ENCODE measurements at places on chromosomes 7 and 10.
A peak's percentile ranks its signal among the peaks of the same experiment; 100 is the strongest.

- H3K36me3 ChIP-seq, result no peaks in the 10 kb centered on the region
- H3K27me3 ChIP-seq, result no peaks in the 10 kb centered on the region
- no peak overlapping the region for H3K27ac ChIP-seq
- DNase-seq, result no peak
These were observed 128.6 kb upstream of the SVIL start for GRCh38 chr10:29763396-29763795.

GRCh38 chr10:97333351-97333600 is 1.3 kb downstream of the FRAT2 start:
- no peak for DNase-seq
- peaks cover 68% of the 10 kb centered on the region for H3K4me1 ChIP-seq
- peak overlapping the region; percentile 90 for H3K4me3 ChIP-seq
- H3K27me3 ChIP-seq, result no peaks in the 10 kb centered on the region
- peaks cover 15% of the 10 kb centered on the region for H3K36me3 ChIP-seq

- H3K36me3 ChIP-seq, result peaks cover 56% of the 10 kb centered on the region
- no peak for DNase-seq
- H3K27me3 ChIP-seq, result no peaks in the 10 kb centered on the region
- peaks cover 2% of the 10 kb centered on the region for H3K4me1 ChIP-seq
- no peak overlapping the region for H3K27ac ChIP-seq
These were observed 70.4 kb downstream of the RALA start for GRCh38 chr7:39693812-39694211.

GRCh38 chr7:55252386-55252785 is 112.8 kb upstream of the LANCL2 start:
- DNase-seq, result no peak
- H3K27ac ChIP-seq, result no peak overlapping the region
- peaks cover 6% of the 10 kb centered on the region for H3K27me3 ChIP-seq
- H3K4me3 ChIP-seq, result no peak overlapping the region
- no peaks in the 10 kb centered on the region for H3K36me3 ChIP-seq

GRCh38 chr10:86815035-86815617 is 58.7 kb downstream of the BMPR1A start:
- H3K4me1 ChIP-seq, result peaks cover 14% of the 10 kb centered on the region
- H3K27me3 ChIP-seq, result no peaks in the 10 kb centered on the region
- no peak overlapping the region for H3K4me3 ChIP-seq
- DNase-seq, result no peak
- H3K36me3 ChIP-seq, result no peaks in the 10 kb centered on the region

- no peak overlapping the region for H3K4me3 ChIP-seq
- no peaks in the 10 kb centered on the region for H3K4me1 ChIP-seq
- peaks cover 3% of the 10 kb centered on the region for H3K27me3 ChIP-seq
- no peaks in the 10 kb centered on the region for H3K36me3 ChIP-seq
- H3K27ac ChIP-seq, result no peak overlapping the region
These were observed 614.4 kb downstream of the SDK1 start for GRCh38 chr7:3915337-3915878.

DNA sequence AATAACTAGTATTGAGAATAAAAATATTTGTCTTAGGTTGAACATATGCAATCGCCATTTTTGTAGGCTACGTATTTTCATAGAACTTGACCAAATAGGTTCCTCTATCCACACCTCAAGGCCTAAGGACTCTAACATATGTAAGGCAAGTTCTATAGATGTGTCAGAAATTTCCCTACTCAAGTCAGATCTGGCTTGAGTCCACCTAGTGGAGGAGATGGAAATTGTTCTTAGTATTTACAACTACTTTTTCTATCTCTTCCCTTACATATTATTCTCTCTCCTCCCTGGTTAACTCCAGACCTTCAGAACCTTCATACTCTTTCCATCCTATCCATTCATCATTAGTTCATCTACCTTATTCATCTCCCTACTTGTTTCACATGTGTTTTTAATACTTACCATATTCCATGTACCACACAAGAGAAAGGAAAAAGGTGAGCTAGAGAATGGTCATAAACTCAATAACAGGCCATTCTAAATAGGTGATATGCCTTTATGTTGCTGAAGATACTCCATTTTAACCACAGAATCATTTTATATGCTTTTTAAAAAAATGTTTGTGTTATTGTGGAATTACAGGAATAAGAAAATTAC is 174.5 kb upstream of the HDAC9 start:
- no peaks in the 10 kb centered on the region for H3K36me3 ChIP-seq
- H3K27me3 ChIP-seq, result no peaks in the 10 kb centered on the region
- peaks cover 5% of the 10 kb centered on the region for H3K4me1 ChIP-seq
- no peak overlapping the region for H3K4me3 ChIP-seq
- no peak for DNase-seq
- H3K27ac ChIP-seq, result no peak overlapping the region

- no peaks in the 10 kb centered on the region for H3K27me3 ChIP-seq
- H3K4me3 ChIP-seq, result no peak overlapping the region
- no peak overlapping the region for H3K27ac ChIP-seq
- peaks cover 5% of the 10 kb centered on the region for H3K4me1 ChIP-seq
These were observed 59.0 kb downstream of the PRR15 start for GRCh38 chr7:29622335-29623265.

DNA sequence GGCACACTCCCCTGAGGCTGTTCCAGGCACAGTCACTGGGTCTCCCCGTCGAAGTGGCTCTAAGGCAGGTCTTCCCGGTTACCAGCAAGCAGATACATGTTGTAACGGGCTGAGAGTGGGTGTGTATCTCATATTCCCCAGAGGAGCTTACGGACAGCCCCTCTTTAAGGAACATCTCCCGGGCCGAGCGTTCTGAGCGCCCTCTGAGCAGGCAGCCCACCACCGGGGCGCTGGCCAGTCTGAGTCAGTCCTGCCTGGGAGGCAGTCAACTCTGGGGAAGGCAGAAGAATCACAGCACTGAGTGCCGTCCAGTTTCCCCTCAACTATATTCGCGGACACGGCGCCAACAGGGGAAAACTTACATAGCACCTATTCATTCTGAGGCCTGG is 117.4 kb downstream of the LHPP start:
- H3K27me3 ChIP-seq, result no peaks in the 10 kb centered on the region
- no peak overlapping the region for H3K27ac ChIP-seq
- DNase-seq, result no peak
- no peaks in the 10 kb centered on the region for H3K4me1 ChIP-seq

GRCh38 chr7:154837622-154838021 is 165.3 kb downstream of the PAXIP1 start:
- peaks cover 4% of the 10 kb centered on the region for H3K27me3 ChIP-seq
- H3K36me3 ChIP-seq, result no peaks in the 10 kb centered on the region
- H3K27ac ChIP-seq, result no peak overlapping the region

GRCh38 chr10:99341248-99341647 is 12.1 kb downstream of the CNNM1 start:
- peaks cover 3% of the 10 kb centered on the region for H3K4me1 ChIP-seq
- DNase-seq, result no peak
- no peaks in the 10 kb centered on the region for H3K36me3 ChIP-seq
- no peaks in the 10 kb centered on the region for H3K27me3 ChIP-seq
- H3K4me3 ChIP-seq, result no peak overlapping the region

DNA sequence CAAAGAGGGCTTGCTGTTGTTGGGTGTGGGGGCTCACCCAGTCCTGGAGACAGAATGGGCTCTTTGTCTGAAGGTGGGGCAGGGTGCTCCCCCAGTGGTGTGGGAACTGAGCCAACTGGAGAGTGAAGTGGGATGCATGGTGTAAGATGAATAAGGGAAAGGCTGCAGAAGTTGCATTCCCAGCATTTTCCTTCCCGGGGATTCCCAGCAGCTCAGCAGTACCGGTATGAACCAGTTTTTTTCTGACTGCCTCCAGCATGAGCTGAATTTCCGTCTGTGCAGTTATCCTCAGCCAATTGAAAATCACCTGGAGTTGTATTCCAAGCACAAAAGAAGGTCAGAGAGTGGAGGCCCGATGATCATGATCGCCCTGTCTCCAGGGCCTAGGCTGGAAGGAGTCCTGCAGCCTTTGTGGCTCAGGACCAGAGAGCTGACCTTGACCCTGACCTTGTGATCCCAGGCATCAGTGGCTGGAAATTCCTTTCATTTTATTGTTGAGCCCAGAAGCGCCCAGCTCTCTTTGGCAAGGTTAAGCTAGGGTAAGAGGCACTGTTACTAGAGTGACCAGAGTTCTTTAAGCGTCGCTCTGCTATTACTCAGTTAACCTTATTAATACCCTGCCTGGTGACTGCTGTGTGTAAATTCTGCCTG is 33.4 kb downstream of the OGDH start:
- peaks cover 62% of the 10 kb centered on the region for H3K4me1 ChIP-seq
- H3K27ac ChIP-seq, result peak overlapping the region; percentile 97
- H3K36me3 ChIP-seq, result no peaks in the 10 kb centered on the region
- H3K27me3 ChIP-seq, result no peaks in the 10 kb centered on the region
- no peak overlapping the region for H3K4me3 ChIP-seq

DNA sequence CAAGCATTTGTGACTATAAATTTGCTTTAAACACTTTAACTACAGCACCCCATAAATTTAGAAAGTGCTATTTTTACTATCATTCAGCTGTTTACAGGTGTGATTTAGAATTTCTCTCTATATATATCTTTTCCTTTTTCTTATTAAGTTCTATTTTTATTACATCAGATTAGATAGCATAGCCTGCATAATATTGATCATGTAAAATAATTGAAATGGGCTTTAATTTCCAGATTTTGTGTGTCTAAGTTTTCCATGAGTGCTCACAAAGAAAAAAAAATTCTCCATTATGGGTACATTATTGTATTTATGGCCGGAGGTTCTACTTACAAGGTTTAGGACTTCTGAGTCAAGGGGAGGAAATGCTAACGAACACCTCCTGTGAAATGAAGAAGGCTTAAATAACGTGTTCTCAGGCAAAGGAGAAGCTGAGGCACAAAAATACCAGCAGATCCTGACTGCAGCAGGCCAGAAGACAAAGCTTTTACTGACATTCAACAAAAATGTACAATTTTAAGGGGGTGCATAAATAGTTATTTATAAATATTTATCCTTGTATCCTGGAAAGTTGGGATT is 114.2 kb downstream of the RNF133 start:
- no peak for DNase-seq
- H3K27me3 ChIP-seq, result no peaks in the 10 kb centered on the region
- no peak overlapping the region for H3K4me3 ChIP-seq
- no peaks in the 10 kb centered on the region for H3K36me3 ChIP-seq
- H3K27ac ChIP-seq, result no peak overlapping the region

GRCh38 chr7:85974176-85974575 is 669.5 kb upstream of the GRM3 start:
- no peak for DNase-seq
- no peak overlapping the region for H3K4me3 ChIP-seq
- no peaks in the 10 kb centered on the region for H3K4me1 ChIP-seq
- no peaks in the 10 kb centered on the region for H3K36me3 ChIP-seq

DNA sequence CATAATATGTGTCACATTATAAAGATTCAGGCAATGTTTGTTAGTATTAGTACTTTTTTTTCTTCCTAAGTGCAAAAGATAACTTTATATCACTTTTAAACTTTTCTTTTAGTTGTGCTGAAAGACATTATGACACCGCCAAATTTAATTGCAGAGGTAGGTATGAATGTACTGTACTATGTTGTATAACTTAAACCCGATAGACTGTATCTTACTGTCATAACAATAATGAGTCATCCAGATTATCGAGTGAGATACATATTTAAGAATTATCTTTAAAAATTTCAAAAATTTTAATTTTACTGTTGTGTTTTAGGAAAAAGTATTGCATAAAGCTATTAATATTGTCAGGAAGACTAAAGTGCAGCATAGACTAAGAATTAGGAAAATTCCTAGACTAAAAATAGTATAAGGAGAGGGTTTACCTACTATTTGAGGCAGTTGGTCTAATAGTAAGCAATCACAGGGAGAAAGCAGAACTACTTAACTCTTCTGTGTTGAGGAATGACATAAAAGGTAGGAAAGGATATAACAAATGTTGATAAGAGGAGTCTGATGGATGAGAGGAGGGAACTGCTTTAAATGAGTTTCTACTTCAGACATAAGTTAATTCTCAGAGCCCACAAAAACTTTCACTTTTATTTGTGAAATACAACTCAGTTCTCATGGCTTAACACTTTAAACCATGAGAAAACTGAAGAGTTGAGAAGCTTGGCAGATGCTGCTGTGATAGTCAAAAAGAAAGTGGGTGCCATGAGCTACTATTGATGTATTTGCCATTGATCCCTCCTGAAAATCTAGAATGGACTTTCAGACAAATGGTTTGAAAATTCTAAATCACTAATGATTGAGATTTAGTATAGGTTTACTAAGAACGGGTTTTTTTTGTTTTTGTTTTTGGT is 67.8 kb downstream of the PTEN start:
- H3K4me3 ChIP-seq, result no peak overlapping the region
- H3K36me3 ChIP-seq, result peaks cover 11% of the 10 kb centered on the region
- H3K27me3 ChIP-seq, result no peaks in the 10 kb centered on the region
- DNase-seq, result no peak
- peaks cover 32% of the 10 kb centered on the region for H3K4me1 ChIP-seq
- H3K27ac ChIP-seq, result no peak overlapping the region

- no peaks in the 10 kb centered on the region for H3K27me3 ChIP-seq
- H3K4me3 ChIP-seq, result no peak within 1 kb of the TSS
- DNase-seq, result no peak
- no peak within 1 kb of the TSS for H3K27ac ChIP-seq
- no peaks in the 10 kb centered on the region for H3K36me3 ChIP-seq
- H3K4me1 ChIP-seq, result no peaks in the 10 kb centered on the region
These were observed at the start of gene GPR141 for GRCh38 chr7:37683246-37684120. GPR141 (plus strand) TSS chr7:37683766; CDS start chr7:37740394, 56,628 bp downstream.

- no peaks in the 10 kb centered on the region for H3K4me1 ChIP-seq
- peaks cover 39% of the 10 kb centered on the region for H3K27me3 ChIP-seq
These were observed 37.2 kb upstream of the PSMG3 start for GRCh38 chr7:1607001-1607400.

GRCh38 chr10:10911035-10911434 is 106.6 kb upstream of the CELF2 start:
- H3K27me3 ChIP-seq, result no peaks in the 10 kb centered on the region
- peak overlapping the region; percentile 26 for H3K4me3 ChIP-seq
- peaks cover 6% of the 10 kb centered on the region for H3K4me1 ChIP-seq
- H3K36me3 ChIP-seq, result no peaks in the 10 kb centered on the region
- H3K27ac ChIP-seq, result peak overlapping the region; percentile 42

- H3K4me1 ChIP-seq, result peaks cover 5% of the 10 kb centered on the region
- no peak for DNase-seq
- peaks cover 35% of the 10 kb centered on the region for H3K27me3 ChIP-seq
- no peak overlapping the region for H3K27ac ChIP-seq
- H3K36me3 ChIP-seq, result no peaks in the 10 kb centered on the region
These were observed 301.9 kb upstream of the PRKCQ start for GRCh38 chr10:6881987-6882386.

- peaks cover 90% of the 10 kb centered on the region for H3K36me3 ChIP-seq
- H3K27ac ChIP-seq, result no peak overlapping the region
- peaks cover 7% of the 10 kb centered on the region for H3K4me1 ChIP-seq
These were observed 119.3 kb upstream of the ZNF746 start for GRCh38 chr7:149616898-149617297.

- H3K36me3 ChIP-seq, result no peaks in the 10 kb centered on the region
- no peak overlapping the region for H3K4me3 ChIP-seq
- no peak for DNase-seq
- no peak overlapping the region for H3K27ac ChIP-seq
- H3K4me1 ChIP-seq, result no peaks in the 10 kb centered on the region
These were observed 131.6 kb downstream of the HGF start for GRCh38 chr7:81638198-81638597.

GRCh38 chr10:119343011-119343601 is 135.7 kb downstream of the GRK5 start:
- no peak overlapping the region for H3K27ac ChIP-seq
- H3K4me3 ChIP-seq, result no peak overlapping the region
- no peaks in the 10 kb centered on the region for H3K36me3 ChIP-seq
- H3K27me3 ChIP-seq, result no peaks in the 10 kb centered on the region

GRCh38 chr7:65809259-65809981 is 63.5 kb upstream of the VKORC1L1 start:
- H3K4me3 ChIP-seq, result no peak overlapping the region
- H3K27ac ChIP-seq, result no peak overlapping the region
- peaks cover 5% of the 10 kb centered on the region for H3K36me3 ChIP-seq
- H3K4me1 ChIP-seq, result no peaks in the 10 kb centered on the region
- no peaks in the 10 kb centered on the region for H3K27me3 ChIP-seq

Measured in suprapubic skin (tissue), 4 donors.